NCI-H524 (cell line): ENCODE measurements at places on chromosomes 7 and 10.

DNA sequence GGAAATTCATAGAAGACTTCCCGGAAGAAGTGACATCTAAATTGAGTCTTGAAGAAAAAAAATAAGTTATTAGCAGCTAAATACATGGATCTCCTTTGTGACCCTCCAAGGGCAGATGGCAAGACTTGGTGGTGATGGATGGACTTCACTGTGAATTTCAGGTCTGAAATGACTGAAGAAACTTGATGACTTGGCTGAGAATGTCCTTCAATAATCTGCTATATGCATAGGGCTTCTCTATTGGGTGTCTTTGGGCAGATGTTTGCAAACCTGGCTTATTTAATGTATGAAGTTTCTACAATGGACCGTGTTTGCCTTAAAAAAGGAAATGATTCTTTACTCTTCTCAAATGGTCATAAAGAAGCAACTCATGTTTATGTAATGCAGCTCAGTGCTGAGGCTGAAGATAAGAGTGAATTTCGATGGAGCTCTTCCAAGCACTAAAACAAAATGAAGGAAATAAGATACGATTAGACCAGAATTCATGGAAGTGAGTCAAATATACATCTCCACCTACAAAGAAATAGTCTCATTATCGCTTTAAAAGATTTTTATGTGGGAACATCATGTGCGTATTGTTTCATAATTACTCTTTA, 116.6 kb upstream of the WDR11 start:
- no peak for DNase-seq

DNA sequence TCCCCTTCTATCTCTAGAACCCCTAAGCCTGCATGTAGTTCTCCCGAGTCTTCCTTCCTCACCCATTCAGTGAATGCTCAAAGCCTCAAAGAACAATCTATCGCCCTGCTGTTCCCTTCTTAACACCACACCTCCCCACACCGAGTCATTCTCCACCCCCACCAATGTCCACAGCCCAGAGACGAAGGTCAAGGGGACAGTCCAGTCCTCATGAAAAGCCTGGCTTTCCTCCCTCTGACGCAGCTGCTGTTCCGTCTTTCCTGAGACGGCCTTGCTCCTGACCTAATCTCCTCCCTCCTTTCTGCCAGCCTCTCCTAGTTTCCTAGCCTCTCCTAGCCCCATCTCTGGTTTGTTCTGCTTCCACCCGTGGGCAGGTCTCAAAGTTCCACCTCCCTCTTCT, 9.2 kb downstream of the MOSPD3 start:
- DNase-seq, result no peak

GRCh38 chr10:62794306-62794705, 10.2 kb upstream of the ADO start:
- no peak for DNase-seq

DNA sequence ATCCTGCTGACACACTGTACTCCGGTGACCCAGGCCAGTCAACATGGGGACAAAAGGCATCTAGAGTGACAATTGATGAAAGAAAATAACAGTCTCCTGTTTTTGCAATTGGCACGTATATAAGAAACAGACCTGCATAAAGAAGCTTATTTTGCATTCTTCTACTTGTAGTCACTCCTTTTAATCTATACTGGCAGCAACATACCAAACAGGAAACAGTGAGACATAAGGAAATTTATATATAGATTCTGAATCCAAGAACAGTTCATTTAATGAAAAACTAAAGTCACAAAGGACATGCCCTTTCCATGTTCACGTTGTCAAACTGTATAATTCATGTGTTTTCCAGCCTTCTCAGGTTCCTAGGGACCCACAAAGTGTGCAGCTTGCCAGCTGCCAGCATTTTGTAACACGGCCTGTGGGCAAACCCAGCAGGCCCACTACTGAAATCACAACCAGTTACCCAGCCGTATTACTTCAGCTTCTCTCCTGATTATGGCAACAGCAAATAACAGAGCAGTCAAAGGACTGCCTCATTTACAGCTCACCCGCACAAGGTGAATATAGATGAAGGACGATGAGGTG, 72.3 kb downstream of the AMPH start:
- no peak for DNase-seq

DNA sequence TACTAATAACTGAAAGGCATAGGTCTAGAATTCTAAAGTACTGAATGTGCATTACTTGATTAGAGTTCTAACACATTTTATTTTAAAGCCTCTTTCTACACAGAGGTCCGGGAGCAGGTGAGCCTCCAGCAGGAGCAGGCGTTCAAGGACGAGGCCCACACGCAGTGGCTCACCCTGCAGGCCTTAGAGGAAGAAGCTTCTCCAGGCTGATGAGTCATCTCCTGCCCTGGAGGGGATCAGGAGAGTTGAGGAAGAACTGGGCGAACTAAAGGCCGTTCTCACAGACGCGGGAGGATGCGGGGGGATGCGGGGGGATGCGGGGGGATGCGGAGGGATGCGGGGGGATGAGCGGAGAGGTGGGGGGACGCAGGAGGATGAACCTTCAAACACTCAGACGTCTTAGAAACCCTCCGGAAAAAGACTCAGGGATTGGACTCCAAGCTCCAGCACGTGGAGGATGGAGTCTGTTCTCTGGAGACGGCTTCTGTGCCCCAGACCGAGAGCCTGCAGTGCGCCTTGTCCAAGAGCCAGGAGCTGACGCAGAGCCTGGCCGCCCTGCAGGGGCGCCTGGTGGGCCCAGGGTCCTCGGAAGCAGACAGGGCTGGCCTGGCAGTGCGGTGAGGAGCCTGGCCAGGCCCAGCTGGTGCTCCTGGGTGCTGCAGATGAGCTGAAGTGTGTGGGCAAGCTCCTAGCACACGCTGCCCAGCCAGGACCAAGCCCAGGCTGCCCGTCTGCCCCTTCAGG, 433.7 kb upstream of the TPK1 start:
- DNase-seq, result no peak

DNA sequence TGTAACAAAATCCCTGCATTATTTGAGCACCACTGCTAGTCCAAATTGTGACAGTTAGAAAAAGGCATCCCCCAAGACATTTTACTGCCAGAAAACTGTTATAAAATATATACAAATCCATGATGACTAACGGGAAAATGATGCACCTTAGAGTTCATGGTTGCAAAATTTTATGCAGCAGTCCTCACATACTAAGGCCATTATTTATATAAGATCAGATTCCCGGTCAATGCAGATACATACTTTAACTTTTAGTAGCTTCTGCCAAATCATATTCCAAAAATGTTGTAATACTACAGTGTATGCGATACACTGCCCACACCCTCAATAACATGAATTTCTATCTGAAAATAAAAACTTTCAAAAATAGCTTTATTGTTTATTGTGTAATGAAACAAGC, 239.9 kb upstream of the ZNF32 start:
- no peak for DNase-seq

- DNase-seq, result no peak
These were observed 37.0 kb downstream of the CPVL start for GRCh38 chr7:29109358-29109757.

GRCh38 chr7:5528815-5529442, 105.3 kb upstream of the TNRC18 start:
- no peak for DNase-seq

- DNase-seq, result no peak
These were observed 180.9 kb downstream of the IPMK start for GRCh38 chr10:58086763-58087150.

GRCh38 chr10:129199826-129200225, 267.2 kb upstream of the MGMT start:
- DNase-seq, result no peak

GRCh38 chr10:119351189-119351588, 143.8 kb downstream of the GRK5 start:
- DNase-seq, result no peak

GRCh38 chr10:52477305-52477704, 163.2 kb downstream of the DKK1 start:
- no peak for DNase-seq

DNA sequence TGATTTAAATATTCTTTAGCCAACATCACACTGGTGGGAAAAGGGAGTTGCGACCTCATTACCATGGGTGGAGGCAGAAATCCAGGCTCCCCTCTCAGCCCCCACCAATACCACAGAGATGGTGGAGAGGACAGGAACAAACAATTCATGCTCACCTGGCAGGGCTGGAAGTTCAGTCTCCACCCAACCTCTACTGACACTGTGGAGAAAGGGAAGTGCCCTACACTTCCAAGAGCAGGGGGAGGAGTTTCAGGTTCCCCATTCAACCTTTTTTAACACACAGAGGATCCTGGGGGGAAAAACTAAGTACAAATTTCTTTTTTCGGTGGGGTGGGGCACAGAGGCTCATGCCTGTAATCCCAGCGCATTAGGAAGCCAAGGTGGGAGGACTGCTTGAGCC, 210.1 kb upstream of the KCTD7 start:
- DNase-seq, result no peak

DNA sequence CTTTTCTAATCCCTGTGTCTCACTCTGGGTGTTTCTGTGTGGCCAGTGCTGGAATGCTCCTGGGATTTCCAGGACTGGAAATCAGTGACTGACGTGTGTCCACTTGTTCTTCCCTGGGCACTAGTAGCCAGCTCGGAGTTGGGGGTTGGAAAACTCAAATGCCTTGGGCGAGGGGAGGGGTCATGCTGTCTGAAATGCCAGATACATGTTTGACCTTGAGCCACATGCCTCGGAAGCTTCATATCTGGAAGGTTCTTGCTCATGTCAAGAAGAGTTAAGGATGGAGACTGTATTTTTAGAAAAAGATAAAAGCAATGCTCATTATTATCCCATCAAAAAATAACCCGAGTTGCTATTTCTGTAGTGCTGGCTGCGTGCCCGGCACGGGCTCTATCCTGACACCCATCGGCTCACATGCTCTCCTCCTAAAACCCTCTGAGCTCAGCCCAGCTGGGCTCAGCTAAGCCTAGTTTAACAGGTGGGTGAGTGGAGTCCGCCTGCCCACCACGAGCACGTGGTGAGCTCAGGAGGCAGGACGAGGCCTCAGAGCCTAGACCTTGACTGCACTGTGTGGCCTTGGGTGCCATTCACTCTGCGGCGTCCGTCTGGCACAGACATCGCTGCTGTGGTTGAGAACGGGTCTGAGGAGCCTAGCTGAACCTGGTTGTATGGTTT, 6.4 kb downstream of the DPYSL4 start:
- DNase-seq, result no peak

GRCh38 chr7:143284591-143285469, at the start of gene TMEM139:
TMEM139 (plus strand) TSS chr7:143284958; CDS start chr7:143285958, 1,000 bp downstream.
- DNase-seq, result no peak

GRCh38 chr10:131745591-131745990, 155.2 kb upstream of the PPP2R2D start:
- DNase-seq, result no peak

DNA sequence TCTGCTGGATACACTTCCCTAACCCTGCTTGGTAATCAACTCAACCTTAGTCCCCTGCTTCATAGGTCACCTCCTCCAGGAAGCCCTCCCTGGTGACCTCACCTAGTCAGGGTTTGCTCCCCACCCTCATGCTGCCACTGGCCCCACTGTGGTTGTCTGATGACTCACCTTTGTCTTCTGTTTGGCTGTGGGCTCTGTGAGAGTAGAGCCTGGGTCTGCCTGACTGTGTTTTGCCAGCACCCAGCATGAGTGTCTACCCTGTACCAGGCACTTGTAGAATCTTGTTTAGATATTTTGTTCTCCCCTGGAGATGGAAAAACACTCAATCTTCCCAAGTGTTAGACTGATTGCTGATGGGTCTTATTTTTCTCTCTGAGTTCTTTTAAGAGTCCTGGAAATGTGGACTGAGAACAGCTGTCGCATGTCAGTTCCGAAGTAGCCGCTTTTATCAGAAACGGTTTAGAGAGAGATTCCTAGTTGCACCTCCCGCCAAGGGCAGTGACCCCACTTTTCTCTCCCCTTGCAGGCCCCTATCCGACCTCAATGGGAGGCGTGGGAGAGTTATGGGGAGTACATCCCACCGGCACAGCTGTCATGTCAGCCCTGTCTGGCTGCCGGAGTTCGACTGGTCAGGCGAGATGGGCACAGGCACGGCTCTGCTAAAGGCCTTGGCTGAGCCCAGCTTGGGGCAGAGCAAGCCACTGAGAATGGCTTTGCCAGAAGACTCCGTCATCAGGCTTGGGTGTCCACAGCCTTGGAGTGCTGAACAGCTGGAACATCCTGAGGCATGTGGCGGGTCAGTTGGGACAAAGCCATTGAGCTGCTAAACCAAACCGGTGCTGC, 134.3 kb downstream of the GRK5 start:
- DNase-seq, result no peak

DNA sequence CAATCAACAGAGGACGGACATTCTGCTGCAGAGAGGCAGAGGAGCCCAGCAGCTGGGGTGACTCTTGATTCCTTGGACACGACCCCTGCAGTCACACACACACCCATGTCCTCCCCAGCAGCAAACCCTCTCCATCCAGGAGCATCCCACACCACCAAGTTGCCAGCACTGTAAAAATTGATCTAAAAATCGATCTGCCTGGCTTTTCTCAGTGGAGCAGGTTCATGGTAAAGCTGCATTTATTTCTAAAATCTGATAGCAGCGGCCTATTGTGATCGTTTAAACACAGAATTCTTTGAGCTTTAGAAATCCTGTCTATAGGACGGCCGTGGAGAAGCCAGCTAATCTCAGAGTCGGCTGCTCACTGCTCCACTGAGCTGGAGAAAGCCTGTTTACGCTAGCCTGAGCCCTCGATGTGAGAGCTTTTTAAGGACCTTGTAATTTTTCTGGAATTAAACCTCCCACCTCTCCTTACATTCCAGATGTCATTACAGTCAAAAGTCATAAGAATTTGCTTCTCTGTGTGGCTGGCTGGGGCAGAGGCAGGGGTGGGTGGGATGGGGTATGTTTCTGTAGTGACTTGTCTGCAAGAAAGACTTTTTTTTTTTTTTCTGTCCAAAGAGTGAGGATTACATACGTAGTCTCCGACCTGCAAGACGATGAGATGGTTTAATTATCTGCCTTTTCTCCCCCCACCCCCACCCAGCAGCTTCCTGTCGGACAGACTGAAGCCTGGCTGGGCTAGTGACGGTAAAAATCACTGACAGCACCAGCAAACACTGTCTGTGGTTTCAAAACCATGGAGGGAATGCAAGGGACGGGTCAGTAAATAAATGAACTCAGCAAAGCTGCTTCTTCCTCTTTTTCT, 31.6 kb downstream of the TRIM8 start:
- no peak for DNase-seq

DNA sequence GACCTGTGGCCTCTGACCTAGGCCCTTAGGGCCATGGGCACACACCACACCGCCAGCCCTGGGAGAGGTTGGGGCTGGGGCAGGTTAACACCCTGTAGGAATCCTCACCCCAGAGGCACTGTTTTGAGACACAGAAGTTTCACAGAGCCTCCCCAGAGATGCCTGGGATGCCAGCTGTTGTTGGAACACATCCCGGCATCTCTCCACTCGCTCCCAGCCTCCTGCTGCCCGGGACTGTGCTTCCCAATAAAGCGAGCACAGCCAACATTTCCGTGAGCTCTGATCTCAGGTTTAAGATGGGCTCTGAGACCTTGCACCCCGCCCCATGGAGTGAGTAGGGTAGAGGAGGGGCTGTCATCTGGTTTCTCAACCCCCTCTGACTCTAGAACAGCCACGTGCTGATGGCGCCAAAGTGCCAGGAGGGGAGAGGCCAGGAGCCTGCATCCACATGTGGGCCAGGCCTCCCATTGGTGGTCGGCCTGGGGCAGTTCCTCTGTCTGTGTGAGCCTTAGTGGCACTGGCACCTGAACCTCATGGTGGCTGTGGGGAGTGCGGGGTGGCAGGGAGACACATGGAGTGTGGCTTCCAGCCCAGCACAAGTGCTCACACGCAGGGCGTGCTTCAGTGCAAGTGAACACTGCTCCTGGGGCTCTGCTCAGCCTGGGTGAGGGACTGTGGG, 54.7 kb downstream of the RASGEF1A start:
- DNase-seq, result no peak
